Sciatic nerve (tissue), 2 donors: ENCODE measurements at places on chromosomes 5 and 9. TPM values are rescaled to one million over a fixed set of nuclear protein-coding genes. Genes with fewer than 3 reads are reported as not detected.

Gene ASPN
- total RNA-seq = 14.4 TPM

Gene NPM1
- total RNA-seq = 544 TPM

GRCh38 chr9:124218438-124218982 is 39.2 kb upstream of the NEK6 start:
- peak; percentile 73 for DNase-seq

- no peak for DNase-seq
Measured at GRCh38 chr5:3161672-3162071, 410.2 kb upstream of the IRX2 start.

Gene PRPF4
- total RNA-seq = 16.3 TPM

DNA sequence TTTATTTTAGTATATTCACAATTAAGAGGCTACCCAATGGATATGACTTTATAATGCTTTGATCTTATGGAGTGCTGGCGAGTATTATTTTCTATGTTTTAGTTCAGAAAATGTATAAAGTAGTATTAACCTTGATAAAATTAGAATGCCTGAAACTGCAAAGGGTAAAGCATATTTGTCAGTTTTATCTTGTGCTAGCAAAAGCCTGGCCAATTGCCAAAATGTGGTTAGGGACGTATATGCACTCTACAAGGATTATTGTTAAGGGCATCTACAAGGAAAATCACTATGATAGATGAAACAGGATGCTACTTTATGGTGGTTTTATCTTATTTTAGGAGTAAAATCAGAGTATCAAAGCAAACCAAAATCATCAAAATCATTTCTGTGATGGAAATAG is 281.7 kb downstream of the CCDC171 start:
- DNase-seq = no peak

GRCh38 chr9:120465685-120466407 is 114.1 kb downstream of the CDK5RAP2 start:
- no peak for DNase-seq

DNA sequence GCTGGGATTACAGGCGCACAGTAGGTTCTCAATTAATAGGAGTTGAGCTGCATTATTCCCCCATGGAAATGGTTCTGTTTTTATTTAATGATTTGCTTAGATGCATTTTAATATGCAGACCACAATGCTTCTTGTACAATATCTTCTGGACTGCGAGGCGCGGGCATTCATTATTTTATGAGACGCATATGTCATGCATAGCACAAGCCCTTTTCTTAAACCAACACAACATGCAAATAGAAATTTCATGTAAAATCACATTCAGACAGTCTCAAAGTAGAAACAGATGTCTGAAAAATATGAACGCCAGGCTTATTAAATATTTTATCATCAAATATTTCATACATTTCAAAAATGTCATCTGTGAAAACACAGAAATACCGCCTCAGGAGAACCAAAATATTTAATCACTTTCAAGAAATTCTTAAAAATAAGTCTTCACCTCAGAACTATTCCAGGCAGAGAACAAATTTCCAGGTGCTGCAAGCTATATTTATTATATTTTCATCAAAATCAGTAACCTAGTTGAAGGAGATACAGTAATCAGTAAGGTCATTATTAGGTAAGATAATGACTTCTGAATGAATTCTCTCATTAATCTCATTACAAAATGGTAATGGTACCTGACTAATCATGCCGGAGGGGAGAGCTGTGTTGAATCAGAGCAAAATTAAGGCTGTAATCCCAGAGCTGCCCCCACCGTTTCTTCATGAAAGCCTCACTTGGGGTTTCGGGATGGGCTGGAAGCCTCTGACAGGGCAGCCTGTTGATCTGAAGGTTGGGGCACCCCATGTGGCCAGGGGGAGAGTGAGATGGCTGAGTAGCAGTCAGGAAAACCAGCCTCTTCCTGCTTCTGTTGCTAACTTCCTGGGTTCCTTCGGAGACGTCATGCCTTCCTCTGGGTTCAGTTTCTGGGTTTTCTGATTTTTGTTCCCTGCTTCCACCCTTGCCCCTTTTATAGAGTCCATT is 133.9 kb upstream of the ZNF618 start:
- no peak for DNase-seq

DNA sequence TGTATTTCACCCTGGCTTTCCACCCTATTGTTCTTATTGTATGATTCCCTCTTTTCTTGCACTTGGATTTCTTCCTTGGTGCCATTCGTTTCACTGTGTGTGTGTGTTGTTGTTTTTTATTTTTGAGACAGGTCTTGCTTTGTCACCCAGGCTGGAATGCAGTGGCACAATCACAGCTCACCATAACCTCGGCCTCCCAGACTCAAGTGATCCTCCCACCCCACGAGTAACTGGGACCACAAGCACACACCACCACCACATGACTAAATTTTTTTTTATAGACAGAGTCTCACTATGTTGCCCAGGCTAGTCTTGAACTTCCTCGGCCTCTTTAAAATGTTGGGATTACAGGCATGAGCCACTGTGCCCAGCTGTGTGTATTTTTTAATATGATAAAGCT is 72.0 kb downstream of the MLLT3 start:
- no peak for DNase-seq

- no peak for DNase-seq
Measured at GRCh38 chr5:141797425-141797824, 80.8 kb downstream of the PCDH1 start.

- no peak for DNase-seq
Measured at GRCh38 chr5:74685979-74686631, 1.1 kb downstream of the HEXB start.

GRCh38 chr9:72193478-72193881 is 44.2 kb downstream of the GDA start:
- DNase-seq = no peak

Gene SARDH
- 6.0 TPM for total RNA-seq

DNA sequence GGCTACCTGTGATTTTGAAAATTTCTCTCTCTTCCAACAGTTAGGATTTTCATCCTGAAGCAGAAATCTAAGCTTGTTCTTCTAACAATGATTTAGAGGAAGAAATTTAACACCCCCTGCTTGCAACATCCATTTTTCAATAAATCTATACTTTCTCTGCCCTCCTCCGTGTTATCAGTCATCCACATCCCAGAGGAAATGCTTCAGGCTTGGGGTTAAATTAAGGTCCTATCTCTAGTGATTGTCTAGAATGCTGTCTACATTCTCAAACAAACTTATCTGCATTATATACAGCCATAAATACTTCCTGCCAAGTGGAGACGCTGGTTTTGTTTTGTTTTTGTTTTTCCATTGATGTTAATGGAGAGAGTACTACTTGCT is 371.0 kb downstream of the CSNK1G3 start:
- no peak for DNase-seq

DNA sequence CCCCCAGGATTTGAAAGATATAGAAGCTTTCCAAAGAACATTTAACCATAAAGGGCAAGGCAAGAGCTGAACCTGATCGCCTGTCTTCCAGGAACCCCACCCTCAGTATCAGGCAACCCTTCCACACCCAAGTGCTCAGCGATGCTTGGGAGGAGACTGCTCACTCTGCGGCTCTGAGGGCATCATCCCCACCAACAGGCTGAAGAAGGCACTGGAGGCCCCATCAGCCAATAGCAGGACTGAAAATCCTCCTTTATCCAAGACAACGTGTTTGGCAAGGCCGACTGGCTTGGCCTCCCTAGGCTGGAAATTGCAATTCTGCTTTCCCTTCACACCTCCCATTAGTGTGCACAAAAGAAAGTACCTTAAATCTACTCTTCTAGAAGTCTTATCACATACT is 1.4 kb upstream of the PPP2CA start:
- peak; percentile 61 for DNase-seq

DNA sequence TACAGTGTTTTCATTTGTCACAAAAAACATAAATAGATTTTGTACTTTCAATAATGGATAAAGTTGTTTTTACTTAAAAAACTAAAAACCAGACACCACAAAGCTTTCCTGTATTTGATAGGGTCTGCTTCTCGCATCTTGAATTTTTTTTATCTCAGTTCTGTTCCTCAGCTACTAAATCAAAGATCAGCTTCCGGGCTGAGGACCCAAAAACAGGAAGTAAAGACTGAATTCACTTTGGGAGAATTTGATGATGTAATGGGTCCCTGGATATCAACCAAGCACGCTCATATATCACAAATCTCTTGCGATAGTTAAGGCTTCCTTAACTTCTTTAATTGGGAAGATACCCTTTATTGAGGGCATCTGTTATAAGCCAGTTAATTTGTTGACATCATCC is 24.1 kb downstream of the ITK start:
- DNase-seq = no peak

DNA sequence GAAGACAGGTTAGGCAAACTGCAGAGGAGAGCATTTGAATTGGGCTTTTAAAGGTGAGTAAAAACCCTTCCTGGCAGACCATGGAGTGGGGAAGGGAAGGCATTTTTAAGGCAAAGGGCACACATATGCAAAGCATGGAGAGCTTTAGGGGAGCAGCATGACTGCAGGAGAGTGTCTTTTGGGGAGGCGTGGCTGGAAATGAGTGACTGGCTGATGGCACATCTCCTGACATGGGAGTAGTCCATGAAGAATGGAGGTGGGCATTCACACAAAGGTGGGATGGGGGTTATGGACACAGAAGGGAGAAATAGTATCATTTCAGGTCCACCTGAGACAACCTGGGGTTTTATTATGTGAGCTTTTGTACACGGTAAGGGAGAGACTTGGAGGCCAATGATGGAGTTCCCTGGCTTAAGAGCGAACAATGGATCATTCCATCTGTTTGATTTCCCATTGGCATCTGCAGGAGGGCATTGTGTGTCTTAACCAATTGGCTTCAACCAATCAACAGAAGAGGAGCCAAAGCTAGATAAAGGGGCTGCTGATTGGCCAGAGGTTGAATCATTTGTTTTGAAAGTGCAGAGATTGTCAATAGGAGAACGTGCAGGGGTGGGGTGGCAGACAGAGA is 2.1 kb downstream of the NSG2 start:
- DNase-seq = no peak

DNA sequence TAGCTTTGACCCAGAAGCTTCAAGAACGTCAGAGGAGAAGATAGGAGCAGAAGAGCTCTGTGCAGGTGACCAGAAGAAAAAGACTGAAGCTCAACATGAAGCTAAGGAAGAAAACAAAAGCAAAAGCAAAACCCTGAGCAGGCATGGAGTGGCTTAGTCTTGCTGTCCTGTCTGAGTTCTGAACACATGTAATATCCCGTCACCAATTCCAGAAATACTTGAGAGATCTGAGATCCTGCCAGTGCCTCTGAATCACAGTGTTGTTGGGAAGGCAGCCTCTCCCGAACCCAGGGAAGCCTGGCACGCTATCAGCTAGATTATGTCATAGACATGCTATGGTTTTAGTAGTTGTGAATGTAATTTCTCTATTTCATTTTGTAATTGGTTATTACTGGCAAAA is 235.7 kb downstream of the ICE1 start:
- no peak for DNase-seq

GRCh38 chr5:103135461-103135860 is 15.4 kb downstream of the PPIP5K2 start:
- DNase-seq = no peak

Gene MYMK
- total RNA-seq = not detected

Gene DENND4C
- total RNA-seq = 78.2 TPM
